ENCODE measurements at places on chromosomes 7 and 10. TPM values are rescaled to one million over a fixed set of nuclear protein-coding genes. Genes with fewer than 3 reads are reported as not detected.

SFRP5 gene
- total RNA-seq, result not detected

ITIH5 gene
- not detected for total RNA-seq

KCNIP2 gene
- 3.5 TPM for total RNA-seq

GRM3 gene
- not detected for total RNA-seq

ASZ1 gene
- total RNA-seq, result not detected

COX15 gene
- total RNA-seq, result 40.3 TPM

IFIT1 gene
- total RNA-seq, result 45.0 TPM

TRPV5 gene
- not detected for total RNA-seq

DNA sequence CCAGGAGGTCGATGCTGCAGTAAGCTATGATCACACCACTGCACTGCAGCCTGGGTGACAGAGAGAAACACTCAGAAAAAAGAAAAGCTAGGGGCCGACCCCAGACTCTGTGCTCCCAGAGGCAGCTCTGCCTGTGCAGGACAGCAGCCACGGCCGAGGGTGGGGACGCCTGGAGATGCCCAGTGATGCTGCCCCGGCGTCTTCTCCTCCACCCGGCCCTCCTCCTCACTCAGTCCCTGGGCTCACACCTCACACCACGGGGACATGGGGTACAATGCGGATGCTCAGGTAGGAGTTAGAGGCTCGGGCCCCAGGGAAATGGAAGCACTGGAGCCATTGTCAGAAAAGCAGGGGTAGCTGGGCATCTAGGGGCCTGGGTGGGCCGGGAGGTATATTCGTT is 46.3 kb upstream of the ELFN1 start:
- H3K4me3 ChIP-seq, result no peak overlapping the region
- H3K36me3 ChIP-seq, result no peaks in the 10 kb centered on the region
- H3K27ac ChIP-seq, result no peak overlapping the region
- no peaks in the 10 kb centered on the region for H3K27me3 ChIP-seq

DNA sequence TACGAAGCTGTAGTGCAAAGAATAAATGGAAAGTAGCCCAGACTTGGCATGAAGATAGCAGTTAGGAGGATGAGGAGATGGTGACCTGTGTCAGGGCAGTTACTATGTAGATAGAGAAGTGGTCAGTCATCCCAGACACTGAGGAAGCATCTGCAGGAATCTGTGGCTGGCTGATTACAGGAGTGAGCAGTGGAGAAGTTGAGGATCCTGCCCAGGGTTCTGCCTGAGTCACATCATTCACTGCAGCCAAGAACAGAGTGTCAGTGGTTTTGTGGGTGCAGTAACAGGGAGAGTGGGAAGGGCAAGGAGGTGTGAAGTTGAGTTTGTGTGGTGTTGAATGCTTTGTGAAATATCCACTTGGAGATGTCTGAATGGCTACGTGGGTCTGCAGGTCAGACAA is 676.4 kb upstream of the NRP1 start:
- no peaks in the 10 kb centered on the region for H3K36me3 ChIP-seq
- no peaks in the 10 kb centered on the region for H3K27me3 ChIP-seq
- H3K4me3 ChIP-seq, result no peak overlapping the region
- H3K27ac ChIP-seq, result no peak overlapping the region
- DNase-seq, result no peak

- no peak overlapping the region for H3K27ac ChIP-seq
- H3K27me3 ChIP-seq, result peaks cover 11% of the 10 kb centered on the region
- H3K4me1 ChIP-seq, result no peaks in the 10 kb centered on the region
- DNase-seq, result no peak
- H3K36me3 ChIP-seq, result no peaks in the 10 kb centered on the region
- no peak overlapping the region for H3K4me3 ChIP-seq
Observed at GRCh38 chr7:29619848-29620555, 56.4 kb downstream of the PRR15 start.

GRCh38 chr7:28488061-28488791 is 75.9 kb downstream of the CREB5 start:
- H3K4me3 ChIP-seq, result no peak overlapping the region
- no peak overlapping the region for H3K27ac ChIP-seq
- H3K36me3 ChIP-seq, result no peaks in the 10 kb centered on the region
- DNase-seq, result no peak
- no peaks in the 10 kb centered on the region for H3K4me1 ChIP-seq

DNA sequence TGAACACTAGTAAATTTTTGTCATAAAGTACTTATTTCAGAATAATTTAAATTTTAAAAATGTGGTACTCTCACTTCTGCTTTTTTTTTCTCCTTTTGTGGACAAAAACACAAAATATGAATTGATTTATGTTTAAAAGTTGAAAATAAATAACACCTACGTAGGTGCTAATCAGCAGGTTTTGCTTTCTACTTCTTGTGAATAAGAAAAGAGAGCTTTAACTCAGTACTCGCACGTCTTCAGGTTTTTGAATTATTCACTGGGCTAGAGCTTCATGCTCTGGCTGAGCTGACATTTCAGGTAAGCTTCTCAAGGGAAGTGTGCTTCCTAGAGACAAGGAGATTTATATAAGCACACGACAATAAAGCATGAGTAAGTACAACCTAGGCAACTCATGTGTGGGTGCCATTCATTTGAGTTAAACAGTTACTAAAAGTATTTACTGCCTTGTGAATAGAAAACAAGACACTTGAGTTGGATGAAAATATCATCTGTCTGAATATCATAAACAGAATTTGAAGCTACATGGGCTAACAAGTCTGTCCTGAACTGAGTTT is 190.0 kb upstream of the POT1 start:
- no peaks in the 10 kb centered on the region for H3K36me3 ChIP-seq
- H3K27me3 ChIP-seq, result no peaks in the 10 kb centered on the region
- no peak for DNase-seq
- no peak overlapping the region for H3K27ac ChIP-seq
- H3K4me3 ChIP-seq, result no peak overlapping the region

DNA sequence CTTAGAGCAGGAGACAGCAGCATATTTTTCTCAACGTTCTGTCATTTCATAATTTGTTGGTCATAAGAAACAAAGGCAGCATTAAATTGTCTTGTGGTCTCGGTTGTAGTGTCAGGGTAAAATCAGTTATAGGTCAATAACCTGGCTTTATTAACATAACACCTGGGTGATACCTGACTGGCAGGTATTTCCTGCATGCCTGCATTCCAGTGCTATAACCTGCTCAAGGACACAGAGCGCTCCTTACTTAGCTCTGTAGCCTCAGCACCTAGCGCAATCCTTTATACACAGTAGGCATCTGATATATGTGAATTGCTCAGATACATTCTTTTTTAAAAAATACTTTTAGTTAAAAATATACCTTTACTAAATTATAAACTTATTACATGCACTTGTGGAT is 38.9 kb upstream of the PRKG1 start:
- no peaks in the 10 kb centered on the region for H3K4me1 ChIP-seq
- no peak for DNase-seq
- no peak overlapping the region for H3K27ac ChIP-seq
- H3K27me3 ChIP-seq, result no peaks in the 10 kb centered on the region
- H3K4me3 ChIP-seq, result no peak overlapping the region
- H3K36me3 ChIP-seq, result no peaks in the 10 kb centered on the region

DNA sequence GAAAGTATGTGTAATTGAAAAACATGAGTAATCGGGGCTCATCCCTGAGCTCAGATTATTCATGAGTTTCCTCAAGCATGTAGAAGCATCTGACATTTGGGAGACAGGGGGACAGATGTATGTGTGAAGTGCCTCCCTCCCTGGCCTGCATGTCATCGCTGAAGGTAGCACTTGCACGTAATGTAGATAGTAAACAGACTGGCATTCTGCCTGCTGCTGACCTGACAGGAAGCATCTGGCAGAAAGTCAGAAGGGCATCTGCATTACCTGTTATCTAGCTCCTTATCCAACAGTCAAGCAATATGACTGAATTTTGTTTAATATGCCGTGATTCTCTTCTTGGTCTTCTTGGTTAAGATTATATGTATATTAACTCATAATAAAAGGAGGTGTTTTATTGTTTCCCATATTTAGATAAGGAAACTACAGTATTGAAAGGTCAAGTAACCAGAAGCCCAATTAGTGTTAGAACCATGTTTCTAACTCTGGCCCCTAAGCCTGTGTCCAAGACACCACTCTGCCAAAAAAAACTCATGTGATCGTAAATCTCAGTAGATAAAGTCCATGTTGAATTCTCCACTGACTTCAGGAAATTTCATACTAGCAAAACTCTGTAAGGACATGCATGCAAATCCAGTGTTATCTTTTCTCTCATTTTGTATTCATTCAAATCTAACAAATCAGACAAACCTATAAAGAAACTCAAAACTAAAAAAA is 918.1 kb upstream of the MBL2 start:
- no peak overlapping the region for H3K4me3 ChIP-seq
- no peak overlapping the region for H3K27ac ChIP-seq
- no peaks in the 10 kb centered on the region for H3K36me3 ChIP-seq
- no peak for DNase-seq

DNA sequence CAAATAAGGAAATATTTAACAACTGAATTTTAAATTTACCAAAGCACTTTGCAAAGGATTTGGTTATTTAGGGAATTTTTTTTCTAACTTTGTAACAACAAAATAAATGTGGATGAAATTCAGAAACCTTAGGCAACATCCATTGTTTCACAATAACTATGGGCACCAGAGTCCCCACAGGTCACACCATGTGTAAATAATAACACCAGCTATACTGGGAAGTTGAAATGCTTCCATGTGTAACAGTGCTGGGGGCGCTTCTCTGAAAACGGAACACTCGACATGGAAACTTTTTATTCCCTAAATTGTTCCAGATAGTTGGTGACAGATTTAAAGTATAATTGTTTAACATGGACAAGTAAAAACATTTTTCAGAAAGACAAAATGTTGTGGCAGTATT is 818.6 kb downstream of the TNS3 start:
- no peak overlapping the region for H3K4me3 ChIP-seq
- DNase-seq, result no peak
- no peaks in the 10 kb centered on the region for H3K4me1 ChIP-seq
- H3K36me3 ChIP-seq, result no peaks in the 10 kb centered on the region
- H3K27me3 ChIP-seq, result no peaks in the 10 kb centered on the region

DNA sequence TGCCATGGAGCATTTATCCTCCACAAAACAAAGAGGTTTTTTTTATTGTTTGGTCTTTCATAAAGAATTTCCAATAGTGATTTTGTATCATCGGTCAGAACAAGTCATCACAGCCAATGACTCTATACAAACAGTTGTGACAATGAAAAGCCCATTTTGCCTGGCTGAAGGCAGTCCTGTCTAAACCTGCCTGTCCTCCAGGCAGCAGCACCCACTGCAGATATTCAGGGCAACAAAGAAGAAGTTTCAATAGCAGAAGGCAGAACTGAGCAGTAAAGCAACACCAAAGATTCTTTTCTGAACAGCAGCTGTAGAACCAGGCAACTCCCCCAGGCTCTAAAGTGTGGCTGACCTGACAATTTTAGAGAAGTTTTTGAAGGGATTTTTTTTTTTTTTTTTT is 169.4 kb downstream of the FGFR2 start:
- no peaks in the 10 kb centered on the region for H3K4me1 ChIP-seq
- no peak for DNase-seq
- no peak overlapping the region for H3K4me3 ChIP-seq
- no peak overlapping the region for H3K27ac ChIP-seq

DNA sequence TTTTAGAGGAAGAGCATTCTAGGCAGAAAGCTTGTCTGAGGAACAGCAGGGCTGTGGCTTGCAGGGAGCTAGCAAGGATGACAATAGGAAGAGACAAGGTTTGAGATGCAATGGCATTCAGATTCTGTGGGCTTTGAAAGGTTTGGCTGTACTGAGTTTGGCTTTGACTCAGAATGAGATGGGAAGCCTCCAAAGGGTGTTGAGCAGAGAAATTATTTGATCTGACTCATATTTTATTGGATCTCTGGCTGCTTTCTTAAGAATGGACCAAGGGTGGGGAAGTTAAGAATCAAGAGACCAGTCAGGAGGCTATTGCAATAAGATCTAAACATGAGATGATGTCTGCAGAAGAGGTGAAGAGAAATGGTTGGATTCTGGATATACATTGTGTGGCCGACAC is 273.2 kb downstream of the CDK14 start:
- DNase-seq, result no peak
- H3K4me3 ChIP-seq, result no peak overlapping the region
- H3K4me1 ChIP-seq, result no peaks in the 10 kb centered on the region
- H3K27ac ChIP-seq, result no peak overlapping the region
- no peaks in the 10 kb centered on the region for H3K27me3 ChIP-seq
